CD4-positive, alpha-beta T cell treated with Interleukin-12 subunit alpha and Interleukin-12 subunit beta, for 1 hour (primary cell): ENCODE measurements at places on chromosomes 1 and 21.

DNA sequence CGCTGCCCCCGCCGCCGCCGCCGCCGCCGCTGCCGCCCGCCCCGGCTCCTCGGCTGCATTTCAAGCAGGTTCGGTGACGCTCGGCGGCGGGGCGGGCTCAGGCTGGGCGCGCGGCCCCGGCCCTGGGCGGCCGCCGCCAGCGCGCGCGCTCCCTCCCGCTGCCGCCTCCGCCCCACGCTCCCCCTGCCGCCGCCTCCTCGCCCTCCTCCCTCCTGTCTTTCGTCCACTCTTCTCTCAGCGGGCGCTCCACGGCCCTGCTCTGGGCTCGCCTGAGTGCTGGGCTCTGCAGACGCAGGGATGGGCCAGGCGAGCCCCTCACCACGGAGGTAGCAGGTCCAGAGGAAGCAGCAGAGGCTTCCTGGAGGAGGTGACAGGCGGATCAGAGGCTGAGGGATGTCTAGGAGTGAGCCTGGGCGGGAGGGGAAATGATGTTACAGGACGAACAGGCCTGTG is at the start of gene LRP8:
Gene LRP8 (minus strand): TSS at position 62 of the 453 bp plus-strand sequence. CDS start 158 bp downstream, outside the sequence.
- peak; percentile 80 for DNase-seq

GRCh38 chr1:36137776-36138175 is 11.5 kb downstream of the TRAPPC3 start:
- DNase-seq: no peak

DNA sequence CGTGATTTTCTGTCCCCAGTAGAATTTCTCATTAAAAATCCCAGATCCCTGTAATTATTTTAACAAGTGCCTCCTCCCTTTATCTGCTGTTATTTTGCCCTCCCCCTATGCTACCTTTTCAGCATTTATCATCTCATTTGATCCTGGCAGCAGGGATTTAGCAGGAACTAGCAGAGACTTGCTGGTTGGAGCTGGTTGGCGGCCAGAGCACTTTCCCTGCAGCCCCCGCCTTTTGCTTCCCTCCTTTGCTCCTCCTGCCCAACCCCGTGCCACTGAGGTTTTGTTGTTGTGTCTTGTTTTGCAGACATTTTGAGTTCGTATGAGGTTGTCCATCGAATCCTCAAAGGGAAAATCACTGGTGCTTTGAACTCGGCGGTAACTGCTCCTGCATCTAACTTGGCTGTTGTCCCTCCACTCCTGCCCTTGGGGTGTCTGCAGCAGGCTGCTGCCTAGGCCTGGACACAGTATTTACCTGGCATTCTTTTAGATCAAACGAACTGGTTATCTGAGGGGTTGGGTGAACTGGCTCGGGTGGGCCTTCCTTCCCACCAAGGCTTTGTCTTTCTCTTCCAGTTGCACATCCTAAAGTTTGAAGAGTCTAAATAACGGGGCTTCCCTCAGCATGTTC is 11.2 kb downstream of the UBE2Q1 start:
- no peak for DNase-seq

- no peak for DNase-seq
These were observed 214.1 kb downstream of the NUF2 start for GRCh38 chr1:163535807-163536206.

- no peak for DNase-seq
These were observed 41.5 kb upstream of the TSNAX start for GRCh38 chr1:231487019-231487418.

- no peak for DNase-seq
These were observed 33.0 kb upstream of the ACTRT2 start for GRCh38 chr1:2988256-2988655.

DNA sequence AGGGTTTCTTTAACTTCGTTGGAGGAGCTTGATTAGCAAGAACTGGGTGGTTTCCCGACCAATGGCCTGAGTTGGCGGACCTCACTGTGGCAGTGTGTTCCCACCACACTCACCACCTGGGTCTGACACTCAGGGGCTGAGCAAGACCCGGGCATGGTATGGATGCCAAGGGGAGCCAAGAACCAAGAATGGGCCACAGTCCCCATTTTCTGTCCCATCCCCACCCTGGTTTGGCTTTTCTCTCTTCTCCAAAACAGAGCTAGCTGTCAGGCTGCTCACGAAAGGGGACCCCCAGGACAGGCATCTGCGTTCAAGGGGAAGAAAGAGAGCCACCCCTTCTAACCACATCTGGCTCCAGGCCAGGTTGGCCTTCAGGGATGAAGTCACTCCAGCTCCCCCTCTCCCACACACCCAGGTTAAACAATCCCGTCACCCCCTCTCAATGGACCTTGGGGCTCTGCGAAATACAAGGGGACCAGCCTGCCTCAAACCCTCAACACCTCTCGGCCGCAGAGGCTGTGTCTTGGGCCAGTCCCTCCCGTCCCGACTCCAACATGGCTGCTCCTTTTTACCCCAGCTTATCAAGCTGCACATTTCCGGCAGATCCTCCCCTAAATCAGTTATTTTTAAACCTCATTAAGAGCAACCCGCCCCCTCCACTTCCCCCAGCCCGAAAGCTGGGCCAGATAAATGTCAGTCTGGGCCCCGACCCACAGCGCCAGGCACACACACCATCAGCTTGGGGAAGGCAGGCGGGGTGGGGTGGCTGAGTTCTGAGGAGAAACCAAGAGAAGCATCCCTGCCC is 3.4 kb downstream of the TAGLN2 start:
- DNase-seq: peak; percentile 73

DNA sequence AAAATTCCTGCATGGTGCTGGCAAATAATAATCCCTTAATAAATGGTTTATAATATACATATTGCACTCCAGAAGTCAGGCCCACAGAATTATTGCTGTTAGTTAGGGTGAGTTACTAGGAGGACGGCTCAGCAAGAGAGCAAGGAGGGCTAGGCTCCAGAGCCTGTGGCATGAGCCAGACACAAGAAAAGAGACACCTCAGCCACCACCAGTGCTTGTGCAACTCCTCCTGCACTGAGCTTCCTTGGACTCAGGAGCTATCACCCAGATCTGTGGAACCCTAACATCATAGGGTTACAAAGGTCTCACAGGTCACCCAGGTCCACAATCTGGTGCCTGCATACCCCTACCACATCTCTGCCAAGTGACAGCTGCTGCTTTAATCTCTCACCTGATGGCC is 12.8 kb upstream of the LRRC8D start:
- no peak for DNase-seq

DNA sequence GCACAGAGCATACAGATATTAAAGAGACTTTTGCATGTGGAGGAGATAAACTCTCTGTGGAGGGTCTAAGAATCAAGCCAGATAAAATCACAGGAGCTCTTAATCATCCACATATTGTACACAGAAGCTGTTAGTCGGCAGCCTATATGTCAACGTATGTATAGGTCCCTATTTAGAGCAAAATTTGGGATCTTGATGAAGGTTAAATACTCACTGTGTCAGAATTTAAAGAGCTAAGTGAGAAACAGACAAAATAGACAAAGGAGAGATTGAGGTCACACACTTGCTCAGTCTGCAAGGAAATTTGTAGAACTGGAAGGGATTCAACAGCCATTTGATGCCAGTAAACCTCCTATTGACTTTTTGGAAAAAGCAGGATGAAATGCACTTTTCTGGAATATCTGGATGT is 4.1 kb upstream of the IRF2BP2 start:
- DNase-seq: no peak

GRCh38 chr1:172485626-172486025 is 41.8 kb upstream of the PIGC start:
- DNase-seq: no peak

DNA sequence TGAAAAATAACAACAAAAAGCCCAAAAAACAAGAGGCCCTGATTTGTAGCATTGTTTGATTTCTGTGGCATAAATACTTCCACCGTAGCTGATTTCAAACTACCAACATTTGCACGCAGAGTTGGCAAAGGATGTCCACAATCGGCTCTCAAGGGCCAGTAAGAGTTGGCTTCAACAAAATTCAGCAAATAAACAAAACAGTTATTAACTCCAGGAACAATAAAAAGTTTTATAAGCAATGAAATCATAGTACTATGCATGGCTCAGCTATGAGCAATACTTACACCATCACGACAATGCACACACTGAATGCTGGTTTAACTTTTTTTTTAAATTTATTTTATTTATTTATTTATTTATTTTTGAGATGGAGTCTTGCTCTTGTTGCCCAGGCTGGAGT is 8.7 kb upstream of the COX20 start:
- no peak for DNase-seq

DNA sequence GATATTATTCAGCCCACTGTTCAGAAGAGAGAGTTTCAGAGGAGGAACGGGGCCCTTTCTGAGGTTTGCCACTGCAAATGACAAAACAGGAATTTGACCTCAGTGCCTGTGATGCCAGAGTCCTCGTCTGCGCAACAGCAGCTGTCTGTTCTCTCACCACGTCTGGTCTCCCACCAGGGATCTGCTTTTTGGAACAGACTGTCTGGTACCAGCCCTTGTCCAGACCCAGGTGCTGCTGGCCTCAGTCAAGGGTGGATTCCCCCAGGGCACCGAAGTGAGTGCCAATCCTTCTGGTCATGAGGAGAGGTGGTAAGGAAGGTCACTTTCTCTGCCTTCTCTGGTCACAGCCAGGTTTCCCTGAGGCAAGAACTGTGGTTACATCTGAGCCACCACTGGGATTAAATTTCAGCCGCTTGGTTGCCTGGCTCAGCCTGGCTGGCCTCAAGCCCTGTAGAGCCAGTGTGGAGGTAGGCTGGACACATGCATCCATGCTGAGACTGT is 2.3 kb upstream of the BCAN start:
- DNase-seq: no peak

- no peak for DNase-seq
These were observed 3.5 kb downstream of the YOD1 start for GRCh38 chr1:207047505-207047904.
